ENCODE measurements at places on chromosomes 16 and 17.

- no peak for DNase-seq
Observed at GRCh38 chr17:45129426-45129939, 2.8 kb downstream of the PLCD3 start.

DNA sequence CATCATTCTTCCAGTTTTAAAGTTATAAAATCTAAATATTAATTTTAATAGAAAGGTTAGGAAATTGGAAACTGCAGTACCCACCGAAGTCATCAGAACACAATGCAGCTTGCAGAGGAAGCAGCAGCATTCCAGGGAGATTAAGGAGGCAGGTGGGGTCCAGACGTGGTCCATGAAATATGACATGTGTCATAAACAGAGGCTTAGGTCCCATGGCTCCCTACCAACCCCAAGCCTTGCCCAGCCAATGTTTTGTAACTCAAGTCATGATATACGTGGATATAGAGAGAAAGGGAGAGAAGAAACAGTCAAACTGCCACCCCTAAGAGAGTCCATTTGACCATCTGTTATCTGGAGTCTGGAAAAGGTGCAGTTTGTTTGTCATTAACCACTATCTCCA, 670.0 kb downstream of the TOX3 start:
- DNase-seq: no peak

GRCh38 chr16:12433691-12434390, 369.8 kb downstream of the CPPED1 start:
- no peak for DNase-seq

GRCh38 chr17:61382796-61383688, 16.6 kb upstream of the TBX2 start:
- DNase-seq: no peak

- no peak for DNase-seq
Observed at GRCh38 chr17:3972281-3972731, 8.1 kb upstream of the ATP2A3 start.

DNA sequence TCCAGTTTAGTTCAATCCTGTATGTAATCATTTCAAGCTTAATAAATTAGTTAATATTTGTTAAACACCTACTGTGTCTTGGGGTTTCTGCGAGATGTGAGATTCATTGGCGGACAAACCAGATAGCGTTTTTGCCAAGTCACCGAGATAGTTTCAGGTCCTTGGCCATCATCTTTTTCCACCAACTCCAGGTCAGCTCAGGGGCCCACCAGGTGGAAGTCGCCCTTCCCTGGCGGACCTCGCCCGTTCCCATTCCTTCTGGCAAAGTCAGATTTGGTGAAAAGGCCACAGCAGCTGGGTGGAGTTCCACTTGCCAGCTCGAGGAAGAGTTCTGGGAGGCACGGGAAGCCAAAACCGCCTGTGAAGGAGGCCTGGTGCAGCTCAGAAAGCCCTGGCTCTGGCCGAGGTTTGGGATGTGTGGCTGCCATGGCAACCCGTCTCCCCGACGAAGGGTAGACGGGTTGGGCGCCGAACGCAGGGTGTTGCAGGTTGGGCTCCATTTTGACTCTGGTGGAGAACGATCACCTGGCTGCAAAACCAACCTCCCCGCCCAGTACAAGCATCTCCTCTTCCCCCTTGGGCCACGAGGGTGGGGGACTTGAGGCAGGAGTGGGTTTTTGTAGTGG, 39.5 kb downstream of the CMIP start:
- DNase-seq: no peak

- DNase-seq: no peak
Observed at GRCh38 chr17:63447471-63448009, 1.4 kb upstream of the CYB561 start.

- no peak for DNase-seq
Observed at GRCh38 chr17:40679523-40679907, 14.5 kb upstream of the KRT222 start.

DNA sequence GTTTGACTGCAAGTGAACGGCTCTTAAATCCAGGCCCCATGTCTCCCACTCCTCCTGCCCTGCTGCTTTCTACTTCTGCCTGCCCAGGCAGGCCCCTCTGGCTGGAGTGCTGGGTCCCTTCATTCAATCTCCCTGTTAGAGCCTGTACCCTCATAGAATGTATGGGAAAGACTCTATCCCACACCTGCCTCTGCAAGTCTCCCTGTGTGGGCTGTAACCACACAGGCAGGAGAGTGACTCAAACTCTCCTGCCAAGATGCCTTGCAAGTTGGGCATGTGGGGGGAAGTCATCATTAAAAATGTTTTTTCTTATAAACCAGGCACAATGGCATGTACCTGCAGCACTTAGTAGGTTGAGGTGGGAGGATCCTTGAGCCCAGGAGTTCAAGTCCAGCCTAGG, 77.5 kb downstream of the PLXDC1 start:
- DNase-seq: no peak

DNA sequence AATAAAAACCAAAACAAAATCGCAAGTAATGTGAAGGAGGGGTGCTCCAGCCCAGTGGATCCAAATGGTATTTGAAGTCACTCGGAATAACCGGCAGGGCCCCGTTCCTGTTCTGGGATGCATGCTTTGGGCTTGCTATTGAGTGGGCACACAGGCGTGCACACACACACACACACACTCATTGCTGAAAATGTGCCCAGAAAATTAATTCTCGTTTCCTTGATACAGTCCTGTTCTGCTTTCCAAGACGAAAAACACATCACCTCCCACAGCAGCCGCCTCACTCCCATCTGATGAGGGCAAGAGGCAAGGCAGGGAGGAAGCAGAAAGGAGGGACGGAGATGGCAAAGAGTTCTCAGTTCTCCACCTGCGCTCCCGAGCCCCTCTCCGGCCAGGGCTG, 62.2 kb upstream of the SDK2 start:
- DNase-seq: no peak

DNA sequence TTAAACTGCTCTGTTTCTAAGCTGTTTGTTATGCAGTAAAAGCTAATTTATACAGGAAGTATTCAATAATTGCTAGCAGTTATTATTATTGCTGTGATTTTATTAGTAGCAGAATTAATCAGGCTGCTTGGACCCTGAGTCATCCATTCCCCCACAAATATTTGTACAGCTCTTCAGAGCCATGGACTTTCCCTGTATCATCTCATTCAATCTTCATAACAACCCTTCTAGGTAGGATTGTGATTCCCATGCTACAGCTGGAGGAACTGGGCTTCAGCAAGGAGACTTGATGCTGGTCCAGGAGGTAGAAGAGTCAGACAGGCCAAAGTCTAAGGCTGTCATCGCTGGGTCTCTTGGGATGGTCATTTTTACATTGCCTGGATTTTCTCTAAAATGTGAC, 208.3 kb downstream of the C16orf95 start:
- DNase-seq: no peak

DNA sequence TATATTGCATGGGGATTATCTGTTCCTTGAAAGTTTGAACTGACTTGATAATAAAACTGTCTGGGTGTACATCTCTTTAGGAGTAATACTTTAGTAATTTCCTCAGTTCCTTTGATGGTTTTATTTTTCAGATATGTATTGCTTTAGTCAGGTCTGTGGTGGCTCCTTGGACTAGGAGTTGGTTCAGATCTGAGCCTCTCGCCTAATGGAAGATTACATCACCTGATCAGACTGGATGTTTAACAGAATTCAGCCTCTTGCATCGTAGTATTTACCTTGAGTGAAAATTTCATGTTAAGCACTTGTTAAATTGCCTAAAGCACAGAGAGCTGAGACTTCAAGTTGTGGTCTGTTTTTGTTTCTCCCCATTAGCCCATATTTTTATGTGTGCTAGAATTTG, 267.3 kb downstream of the MAP2K4 start:
- DNase-seq: no peak

- DNase-seq: no peak
Observed at GRCh38 chr17:16511593-16511992, 19.6 kb upstream of the LRRC75A start.

DNA sequence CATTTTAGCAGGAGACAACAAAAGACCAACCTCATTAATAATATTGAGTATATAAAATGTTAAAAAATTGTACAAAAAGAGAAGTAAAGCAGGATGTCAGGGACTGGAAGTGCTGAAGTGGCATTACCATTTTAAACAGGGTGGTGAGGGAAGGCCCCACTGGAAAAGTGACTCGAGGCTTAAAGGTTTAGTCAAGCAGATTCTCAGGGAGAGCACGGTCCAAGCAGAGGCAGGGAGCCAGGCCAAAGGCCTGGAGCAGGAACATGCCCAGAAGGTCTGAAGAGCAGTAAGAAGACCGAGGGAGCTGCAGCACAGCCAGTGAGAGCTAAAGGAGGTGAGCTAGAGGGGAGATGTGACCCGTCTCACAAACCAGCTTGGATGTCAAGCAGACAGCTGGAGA, 7.6 kb downstream of the XPO6 start:
- no peak for DNase-seq

DNA sequence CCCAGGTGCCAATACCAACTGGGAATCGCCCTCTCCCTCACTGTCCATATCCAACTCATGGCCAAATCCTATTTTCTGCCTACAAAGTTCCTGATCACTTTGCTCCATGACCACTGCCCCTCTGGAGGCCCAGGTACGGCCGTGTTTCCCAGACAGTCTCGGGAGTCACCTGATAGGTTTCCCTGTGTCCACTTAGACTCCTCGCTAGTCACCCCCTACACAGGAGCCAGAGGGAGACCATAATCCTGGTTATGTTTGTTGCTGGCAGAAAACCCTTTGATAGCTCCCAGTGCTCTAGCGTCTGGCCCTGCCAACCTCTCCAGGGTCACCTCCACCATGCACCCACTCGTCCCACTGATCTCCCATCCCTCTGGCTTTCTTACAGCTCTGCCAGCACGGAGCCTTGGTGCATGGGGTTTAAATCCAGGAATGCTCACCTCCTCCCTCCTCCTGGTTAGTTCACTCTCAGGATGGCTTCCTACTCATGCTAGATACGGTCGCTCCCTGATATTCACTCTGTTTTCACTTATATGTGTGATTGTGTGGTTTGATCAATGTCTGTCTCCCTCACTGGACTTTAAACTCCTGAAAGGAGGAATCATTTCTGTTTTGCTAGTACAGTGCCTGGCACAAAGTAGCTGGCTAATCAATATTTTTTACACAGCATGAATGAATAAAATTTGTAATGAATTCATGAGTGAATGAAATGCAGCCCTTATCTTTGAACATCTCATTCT, 7.5 kb upstream of the CALB2 start:
- no peak for DNase-seq

DNA sequence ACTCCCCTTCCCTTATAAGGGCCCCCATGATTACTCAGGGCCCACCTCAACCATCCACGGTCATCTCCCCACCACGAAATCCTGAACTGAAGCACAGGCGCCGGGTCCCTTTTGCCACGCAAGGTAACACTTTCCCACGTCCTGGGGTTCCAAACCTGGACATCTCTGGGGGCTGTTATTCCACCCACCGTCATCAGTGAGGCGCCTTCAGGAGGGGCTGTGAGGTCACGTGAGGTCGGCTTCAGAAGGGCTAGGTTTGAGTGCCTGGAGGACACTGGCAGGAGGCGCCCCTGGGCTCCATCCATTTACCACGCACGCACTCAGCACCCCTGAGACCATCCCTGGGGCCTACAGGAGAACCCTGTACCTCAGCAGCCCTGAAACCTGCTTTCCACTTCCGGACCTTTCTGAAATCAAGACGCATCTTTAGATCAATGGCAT, 4.1 kb downstream of the CD2BP2 start:
- no peak for DNase-seq

- DNase-seq: no peak
Observed at GRCh38 chr17:58052407-58052806, 30.8 kb upstream of the DYNLL2 start.

- no peak for DNase-seq
Observed at GRCh38 chr17:77530591-77530990, 389.8 kb downstream of the SEC14L1 start.

DNA sequence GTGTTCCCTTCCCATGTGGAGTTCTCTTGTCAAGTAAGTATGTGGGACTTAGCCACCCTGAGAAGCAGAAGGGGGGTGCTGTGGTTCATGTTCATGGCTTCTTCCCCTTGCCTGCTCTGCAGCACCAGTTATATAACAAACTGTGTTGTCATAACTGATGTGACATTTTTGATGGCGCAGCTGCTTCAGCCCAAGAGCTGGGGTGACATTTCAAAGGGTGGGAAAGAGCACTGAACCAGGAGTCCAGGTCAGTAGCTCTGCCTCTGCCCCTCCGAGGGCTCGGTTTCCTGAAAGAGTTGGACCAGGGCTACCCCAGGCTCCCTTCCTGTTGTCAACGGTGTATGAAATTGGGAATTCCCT, 7.4 kb downstream of the GNAO1 start:
- DNase-seq: no peak

- no peak for DNase-seq
Observed at GRCh38 chr16:81553814-81554675, 109.4 kb downstream of the CMIP start.

DNA sequence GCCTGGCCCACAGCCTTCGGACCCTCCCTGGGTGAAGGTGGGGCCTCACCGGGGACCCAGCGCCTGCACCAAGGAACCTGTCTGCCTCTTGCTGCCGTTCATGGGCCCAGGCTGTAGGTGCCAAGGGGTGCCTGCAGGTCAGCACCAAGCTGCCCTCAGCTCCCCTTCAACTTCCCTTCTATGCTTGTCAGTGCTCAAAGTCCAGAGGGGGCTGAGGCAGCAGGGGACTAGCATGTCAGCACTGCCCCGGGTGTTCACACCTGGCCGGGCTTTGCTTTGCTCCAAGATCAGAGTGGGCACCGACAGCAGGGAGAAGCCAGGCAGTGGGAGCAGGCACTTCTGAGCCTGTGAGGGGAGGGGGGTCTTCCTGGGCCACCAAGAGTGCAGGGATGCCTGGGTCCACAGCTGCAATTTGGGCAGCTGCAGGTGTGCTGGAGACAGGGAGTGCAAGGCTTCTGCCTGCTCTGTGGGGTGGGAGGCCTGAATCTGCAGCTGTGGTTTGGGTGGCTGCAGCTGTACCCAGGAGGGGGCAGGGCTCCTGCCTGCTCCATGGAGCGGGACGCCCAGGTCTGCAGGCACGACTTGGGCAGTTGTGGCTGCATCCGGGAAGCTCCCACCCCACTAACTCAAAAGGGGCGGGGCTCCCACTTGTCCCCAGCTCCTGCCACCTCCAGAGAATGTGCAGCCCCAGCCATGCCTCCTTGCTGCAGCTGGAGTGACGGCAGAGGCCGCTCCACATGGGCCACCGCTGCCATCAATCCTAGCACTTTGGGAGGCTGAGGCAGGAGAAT, 27.6 kb upstream of the PRM1 start:
- DNase-seq: no peak
